ENCODE measurements at places on chromosomes 13 and 19.

DNA sequence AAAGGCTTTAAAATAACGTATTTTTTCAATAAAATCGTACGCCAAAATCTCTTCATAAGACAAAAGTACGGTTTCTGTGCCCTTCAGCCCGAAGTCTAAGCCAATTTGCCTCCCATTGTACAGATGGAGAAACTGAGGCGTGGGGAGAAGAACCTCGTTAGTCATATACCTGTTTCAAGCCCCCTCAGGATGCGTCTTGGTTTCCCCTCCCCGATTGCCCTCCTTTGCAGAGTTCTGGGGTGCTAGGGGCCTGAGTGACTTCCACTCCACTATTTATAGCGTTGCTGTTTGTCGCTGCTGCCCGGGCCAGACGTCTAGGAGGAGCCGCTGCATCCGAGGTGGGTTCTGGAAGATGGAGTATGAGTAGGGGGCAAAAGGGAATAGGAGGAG is 2.3 kb upstream of the LTBP4 start:
- no peak for DNase-seq

GRCh38 chr13:94121686-94122085 is 357.8 kb downstream of the DCT start:
- no peak for DNase-seq

GRCh38 chr13:63449550-63449949 is 2033.9 kb upstream of the PCDH20 start:
- DNase-seq, result no peak

- no peak for DNase-seq
Measured at GRCh38 chr13:97911311-97912138, 42.0 kb upstream of the IPO5 start.

All from vagina (tissue), 2 donors.